H7 (cell line): ENCODE measurements at places on chromosomes 6 and 20.
A peak's percentile ranks its signal among the peaks of the same experiment; 100 is the strongest.

- peak; percentile 91 for DNase-seq
Observed at GRCh38 chr20:43189554-43190331, at the start of gene PTPRT. Gene PTPRT, minus strand, starts transcription at chr20:43189906. Its CDS starts 173 bp downstream, at chr20:43189733.

DNA sequence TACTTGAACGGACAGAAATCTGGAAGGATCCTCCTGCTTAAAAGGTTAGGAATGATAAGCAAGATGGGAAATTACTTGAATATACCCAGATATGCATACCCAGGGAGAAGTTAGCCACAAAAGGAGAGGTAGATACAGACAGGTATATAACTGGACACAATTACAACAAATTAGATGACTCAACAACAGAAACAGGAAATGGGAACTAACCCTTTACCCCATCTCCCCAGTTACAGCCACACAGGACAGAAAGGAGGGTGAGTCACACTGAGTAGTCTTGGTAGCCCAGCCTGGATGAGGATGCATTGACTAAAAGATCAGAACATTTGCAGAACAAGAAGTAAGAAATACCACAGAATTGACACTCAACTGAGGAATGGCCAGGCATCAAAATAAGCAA lies 61.2 kb downstream of the C6orf52 start:
- DNase-seq: no peak

DNA sequence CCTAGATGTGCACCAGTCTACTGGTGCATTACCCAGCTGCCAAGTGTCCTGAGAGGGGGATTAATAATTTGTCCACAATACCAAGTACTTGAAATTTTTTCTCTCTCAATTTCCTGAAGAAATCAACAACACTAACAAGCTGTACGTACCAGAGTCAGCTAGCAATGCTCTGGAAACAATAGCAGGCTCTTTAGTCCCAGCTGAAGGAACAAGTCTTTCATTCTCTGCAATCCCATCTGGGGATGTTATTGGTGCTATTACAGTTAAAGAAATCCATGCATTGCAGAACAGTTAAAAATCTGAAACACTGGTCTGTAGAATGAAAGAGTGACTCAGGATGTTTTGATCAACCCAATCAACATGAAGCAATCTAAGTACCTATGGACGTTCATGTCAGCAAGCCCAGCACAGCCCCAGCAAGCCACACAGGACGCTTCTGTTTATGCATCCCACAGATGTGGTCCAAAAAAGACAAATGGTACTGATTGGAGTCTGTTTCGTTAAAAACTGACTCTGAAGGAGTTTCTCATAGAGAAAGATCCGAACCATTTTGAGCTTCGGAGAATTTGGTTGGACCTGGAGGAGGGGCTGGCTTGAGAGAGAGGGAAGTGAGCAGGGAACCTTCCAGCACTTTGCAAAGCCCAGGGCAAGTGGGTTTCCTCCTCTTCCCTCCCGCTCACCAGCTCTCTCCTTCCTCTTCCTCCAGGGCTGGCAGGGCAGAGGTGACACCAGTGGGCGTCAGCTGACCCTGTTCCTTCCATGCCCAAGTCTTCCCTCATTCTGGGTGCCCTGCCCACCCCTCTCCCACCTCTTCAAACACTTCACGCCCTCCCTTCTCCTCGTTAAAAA lies 11.9 kb downstream of the PRR18 start:
- no peak for DNase-seq

DNA sequence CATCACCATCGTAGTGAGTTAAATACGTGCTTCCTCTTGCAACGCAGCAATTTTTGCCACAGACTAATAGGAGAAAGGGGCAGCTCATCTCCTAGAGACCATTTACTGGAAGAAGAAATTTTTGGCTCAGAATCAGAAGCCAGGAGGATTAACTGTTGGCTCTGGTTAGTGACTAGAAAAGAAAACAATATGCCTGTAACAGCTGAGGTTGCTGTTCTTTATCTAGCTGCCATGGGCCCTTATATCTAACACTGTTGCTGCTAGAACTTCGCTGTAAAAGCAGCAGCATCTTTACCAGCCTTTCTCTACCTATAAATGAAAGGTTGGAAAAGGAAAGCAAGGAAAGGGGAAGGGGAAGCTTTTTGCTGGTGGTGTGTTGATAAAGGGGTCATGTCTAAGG lies 65.9 kb downstream of the FAM135A start:
- no peak for DNase-seq

DNA sequence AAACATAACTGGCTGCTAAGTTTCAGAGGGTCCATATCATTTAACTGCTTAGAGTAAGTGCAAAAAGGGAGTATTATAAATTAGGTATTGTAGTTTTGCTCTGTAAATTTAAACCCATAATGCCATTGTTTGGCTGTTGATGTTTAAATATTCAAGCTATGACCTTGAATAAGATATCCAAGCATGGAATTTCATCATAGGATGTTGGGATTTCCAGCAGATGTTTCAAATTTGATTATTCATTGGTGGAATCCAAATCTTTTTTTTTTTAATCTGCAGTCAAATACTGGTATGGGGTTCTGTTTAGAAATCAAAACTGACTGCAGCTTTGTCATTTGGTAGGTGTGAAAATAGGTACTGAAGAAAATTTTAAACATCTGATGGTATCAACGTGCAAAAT lies 161.0 kb downstream of the KHDC1L start:
- no peak for DNase-seq
